ENCODE measurements at places on chromosomes 7 and 10.

DNA sequence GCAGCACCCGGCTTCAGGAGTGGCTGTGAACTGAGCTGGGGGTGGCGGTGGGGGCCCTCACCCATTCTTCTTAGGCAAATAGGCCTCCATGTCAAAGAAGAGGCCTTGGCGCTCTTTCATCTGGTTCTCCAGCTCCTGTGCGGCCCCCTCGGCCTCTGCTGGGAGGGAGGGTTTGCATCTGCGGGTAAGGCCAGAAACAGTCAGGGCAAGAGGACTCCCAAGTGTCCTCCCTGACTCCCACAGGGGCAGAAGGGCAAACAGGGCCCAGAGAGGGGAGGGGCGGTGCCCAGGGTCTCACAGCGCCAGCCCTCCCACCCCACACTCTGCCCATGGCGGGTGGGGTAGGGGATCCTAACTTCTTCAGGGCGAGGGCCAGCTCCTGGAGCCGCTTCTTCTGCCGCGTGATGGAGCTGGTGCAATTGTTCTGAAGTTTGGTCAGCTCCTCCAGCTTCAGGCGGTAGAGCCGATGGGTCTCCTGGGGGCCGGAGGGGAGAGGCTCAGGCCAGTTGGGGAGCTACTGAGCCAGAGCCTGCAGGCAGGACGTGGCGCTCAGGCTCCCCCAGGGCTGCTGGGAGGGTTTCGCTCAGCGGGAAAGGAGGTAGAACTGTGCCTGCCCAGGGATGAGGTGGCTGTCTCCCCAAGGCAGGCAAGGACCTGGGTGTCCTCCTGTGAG is 2.2 kb downstream of the TMEM120A start:
- DNase-seq = no peak

- DNase-seq = no peak
Measured at GRCh38 chr10:122981066-122981464, 864 bp downstream of the PSTK start.

GRCh38 chr10:5449823-5450222 is 37.5 kb downstream of the NET1 start:
- DNase-seq = no peak

DNA sequence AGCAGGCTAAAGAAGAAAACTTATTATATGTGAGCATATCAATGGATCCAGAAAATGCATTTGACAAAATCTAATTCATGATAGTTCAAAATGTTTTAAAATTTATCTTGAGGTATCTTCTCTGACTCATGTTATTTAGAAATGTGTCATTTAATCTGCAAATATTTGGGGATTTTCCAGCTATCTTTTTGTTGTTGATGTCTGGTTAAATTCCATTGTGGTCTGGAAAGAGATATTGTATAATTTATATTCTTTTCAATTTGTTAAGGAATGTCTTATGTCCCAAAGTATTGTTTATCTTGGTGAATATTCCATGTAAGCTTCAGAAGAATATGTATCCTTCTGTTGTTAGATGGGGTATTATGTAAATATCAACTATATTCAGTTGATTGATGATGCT is 942.5 kb downstream of the KCNMA1 start:
- DNase-seq = no peak

GRCh38 chr7:92748495-92748894 is 87.9 kb downstream of the CDK6 start:
- no peak for DNase-seq

- DNase-seq = no peak
Measured at GRCh38 chr7:1758859-1759521, 88.9 kb downstream of the ELFN1 start.

DNA sequence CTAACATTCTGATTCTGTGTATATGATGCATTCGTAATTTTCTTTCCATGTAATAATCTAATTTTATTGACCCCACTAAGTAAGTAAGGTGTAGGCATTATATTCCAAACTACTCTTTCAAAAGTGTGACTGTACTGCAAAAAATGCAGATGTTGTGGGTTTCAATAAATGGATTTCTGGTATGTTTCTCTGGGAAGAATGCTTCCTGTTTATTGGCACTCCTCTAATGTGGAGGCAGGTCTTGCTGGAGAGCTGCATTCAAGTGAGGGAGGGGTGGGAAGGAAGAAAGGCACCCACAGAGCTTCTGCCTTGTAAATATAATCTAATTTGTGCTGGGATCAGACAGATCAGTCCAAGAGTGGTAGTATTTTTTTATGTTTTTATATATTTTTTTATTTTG is 23.9 kb downstream of the ST7 start:
- no peak for DNase-seq

GRCh38 chr7:668139-668931 is 58.2 kb upstream of the DNAAF5 start:
- DNase-seq = no peak

- no peak for DNase-seq
Measured at GRCh38 chr10:35369049-35369611, 32.8 kb downstream of the CCNY start.

DNA sequence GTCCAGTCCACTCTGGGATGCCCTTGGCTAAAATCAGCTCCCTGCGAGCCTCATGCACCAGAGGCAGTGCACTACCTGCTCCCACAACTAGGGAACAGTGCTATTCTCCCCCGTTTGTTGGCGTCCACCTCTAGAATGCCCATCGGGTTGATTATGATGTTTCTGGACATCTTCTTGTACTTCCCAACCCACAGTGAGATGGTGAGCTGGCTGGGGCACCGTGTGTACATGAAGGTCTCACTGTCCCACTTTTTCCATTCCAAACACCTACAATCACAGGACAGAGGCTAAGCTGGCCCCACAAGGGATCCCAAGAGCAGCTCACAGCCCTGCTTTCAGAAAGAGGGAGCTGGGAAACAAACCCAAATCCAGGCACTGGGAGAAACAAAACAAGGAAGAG is 126.2 kb upstream of the ZNF92 start:
- DNase-seq = no peak

GRCh38 chr7:3732395-3733005 is 431.4 kb downstream of the SDK1 start:
- no peak for DNase-seq

DNA sequence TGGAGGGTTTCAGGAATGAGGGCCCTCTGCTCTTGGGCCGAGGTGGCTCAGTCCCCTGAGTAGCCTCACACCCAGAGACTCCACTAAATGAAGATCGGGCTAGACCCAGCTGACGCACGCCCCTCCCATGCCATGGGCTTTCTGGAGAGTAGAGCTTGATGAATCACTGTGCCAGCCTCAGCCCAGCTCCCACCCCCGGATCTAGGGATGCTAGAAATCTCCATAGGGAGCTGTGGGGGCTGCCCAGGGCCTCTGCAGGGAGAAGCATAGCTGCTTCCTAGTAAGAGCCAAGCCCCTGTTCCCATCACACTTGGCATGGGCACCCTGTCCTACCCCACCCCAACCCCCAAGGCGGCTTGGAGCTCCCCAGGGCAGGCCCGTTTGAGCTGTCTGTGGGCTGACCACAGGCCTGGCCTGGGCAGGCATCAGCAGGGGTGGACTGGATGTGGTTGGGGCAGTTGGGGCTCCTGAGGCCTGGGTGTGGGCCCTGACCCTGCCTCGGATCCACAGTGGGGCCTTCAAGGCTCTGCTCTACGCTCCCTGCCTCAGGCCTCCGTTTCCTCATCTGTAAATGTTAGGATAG is 121.2 kb downstream of the ZMIZ1 start:
- DNase-seq = no peak

GRCh38 chr7:26700386-26700785 is 164.0 kb downstream of the SKAP2 start:
- DNase-seq = no peak

- DNase-seq = no peak
Measured at GRCh38 chr7:132956556-132956955, 125.3 kb downstream of the CHCHD3 start.

DNA sequence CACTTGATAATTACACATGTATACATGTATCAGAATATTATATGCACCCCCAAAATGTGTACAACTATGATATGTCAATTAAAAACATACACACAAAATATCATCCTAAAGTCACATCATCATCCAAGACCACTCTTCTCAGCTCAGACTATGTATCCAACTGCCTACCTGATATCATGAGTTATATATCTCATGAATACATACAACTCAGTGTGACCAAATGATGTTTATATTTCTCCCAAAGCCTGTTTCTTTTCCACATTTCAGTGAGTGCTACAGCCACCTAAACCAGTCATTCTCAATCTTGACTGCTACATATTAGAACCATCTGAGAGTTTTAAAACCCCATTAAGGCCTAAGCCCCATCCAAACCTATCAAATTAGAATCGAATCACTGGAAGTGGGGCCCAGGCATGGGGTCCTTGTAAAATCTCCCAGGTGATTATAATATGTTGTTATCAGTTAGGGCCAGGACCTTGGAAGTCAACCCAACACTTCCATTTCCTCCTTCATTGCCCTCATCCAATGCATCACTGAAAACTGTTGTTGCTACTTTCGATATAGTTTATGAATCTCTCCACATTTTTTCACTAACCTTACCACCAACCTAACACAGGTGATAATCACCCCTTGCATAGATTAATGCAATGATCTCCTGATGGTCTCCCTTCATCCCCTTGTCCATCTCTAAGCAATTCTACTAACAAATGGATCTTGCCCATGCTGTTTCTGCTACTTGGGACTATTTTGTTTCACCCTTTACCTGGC is 53.8 kb upstream of the ITGB8 start:
- DNase-seq = no peak

DNA sequence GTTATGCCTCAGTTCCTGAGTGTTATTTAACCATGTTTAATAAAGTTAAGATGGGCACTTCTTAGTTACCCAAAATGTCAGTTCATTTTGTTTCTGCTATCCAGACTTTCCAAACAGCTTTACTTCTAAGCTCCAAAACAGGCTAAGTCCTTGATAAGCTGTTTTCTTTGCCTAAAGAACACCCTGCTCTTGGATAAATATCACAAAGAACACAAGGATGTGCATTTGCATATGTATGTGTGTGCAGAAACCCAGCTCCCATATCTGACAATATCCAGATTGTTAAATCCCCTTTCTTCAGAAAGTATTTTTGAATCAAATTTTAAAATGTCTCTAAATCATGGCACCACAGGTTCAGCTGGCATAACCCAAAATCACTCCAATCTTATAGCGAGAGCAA is 19.6 kb downstream of the FAM13C start:
- DNase-seq = no peak

DNA sequence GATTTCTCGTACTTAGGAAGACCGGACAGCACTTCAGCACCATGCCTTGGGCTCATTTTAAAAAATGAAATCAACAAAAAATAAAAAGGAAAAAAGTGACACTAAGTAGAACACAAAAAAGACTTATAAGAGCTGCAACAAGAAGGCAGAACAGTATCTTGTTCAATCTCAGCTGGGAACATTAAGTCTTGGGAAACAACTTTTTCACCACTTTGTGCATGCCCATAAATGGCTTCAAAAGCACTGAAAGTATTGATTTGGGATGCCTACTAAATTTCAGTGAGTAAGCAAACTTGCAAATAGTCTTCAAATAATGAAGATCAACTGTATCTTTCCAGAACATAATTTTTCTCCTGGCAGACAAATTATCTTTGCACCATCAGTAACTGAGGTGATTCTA is 489.3 kb downstream of the NXPH1 start:
- no peak for DNase-seq

DNA sequence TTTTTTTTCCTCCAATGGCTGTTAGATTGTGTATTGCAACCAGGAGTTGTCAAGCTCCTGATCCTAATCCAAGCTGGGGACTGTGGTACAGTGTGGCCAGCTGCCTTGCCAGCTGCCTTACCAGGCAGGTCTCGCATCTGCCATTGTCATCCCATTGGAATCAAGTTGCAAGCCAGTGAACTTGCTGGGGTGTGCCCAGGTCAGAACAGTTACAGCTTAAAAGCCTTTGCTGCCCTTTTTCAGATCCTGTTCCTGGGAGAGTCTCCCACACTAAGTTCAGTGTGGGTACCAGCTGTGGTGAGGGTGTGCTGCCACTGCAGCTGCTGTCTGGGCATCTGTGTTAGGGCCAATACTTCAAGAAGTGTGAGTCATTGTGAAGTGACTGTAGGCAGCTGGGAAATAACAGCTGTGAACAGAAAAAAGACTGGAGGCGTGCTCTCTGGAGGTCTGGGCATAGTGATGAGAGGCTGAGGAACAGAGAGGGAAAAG is 72.8 kb downstream of the CCNY start:
- peak; percentile 12 for DNase-seq

GRCh38 chr10:24209946-24210491 is 1.1 kb downstream of the KIAA1217 start:
- DNase-seq = no peak

DNA sequence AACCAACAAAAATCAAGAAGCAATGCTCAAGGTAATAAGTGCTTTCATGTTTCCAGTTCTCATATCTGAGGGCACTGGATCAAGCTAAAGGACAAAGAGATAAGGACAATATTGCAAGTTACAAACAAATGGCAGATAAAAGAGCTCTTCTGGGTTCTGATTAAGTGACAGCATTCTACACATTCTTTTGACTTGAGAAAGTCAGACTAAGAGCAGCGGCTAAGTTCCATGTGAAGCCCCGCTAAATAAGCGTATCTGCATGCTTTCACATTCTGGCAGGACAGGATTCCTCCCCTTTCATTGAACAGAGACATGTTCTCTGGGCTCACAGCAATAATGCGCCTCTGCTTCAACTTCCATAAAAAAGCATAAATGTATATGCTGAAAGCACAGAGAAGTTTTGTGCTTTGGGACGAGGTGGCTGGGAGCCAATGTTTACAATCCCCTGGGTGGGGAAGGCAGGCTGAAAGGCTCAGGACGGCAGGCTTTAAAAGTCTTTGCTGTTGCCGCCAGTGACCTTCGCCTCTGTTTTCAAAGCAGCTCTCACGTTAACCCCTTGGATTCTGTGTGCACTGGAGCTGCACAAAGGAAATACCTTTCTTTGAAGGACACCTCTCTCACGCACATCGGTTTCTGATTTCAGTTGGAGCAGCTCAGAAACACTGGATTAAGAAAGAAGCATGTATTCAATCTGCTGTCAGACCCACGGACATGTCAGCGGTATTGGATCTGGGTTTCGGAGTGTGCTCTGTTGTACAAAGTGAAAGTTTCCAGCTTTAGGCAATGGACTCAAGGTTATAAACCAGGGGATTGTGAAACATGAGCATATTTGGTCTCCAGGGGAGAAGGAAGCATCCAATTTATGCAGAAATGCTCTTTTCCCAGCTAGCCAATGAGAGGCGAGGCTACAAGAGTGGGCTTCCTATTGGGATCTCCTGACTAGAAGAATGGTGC is 105.4 kb upstream of the FAM133B start:
- no peak for DNase-seq

DNA sequence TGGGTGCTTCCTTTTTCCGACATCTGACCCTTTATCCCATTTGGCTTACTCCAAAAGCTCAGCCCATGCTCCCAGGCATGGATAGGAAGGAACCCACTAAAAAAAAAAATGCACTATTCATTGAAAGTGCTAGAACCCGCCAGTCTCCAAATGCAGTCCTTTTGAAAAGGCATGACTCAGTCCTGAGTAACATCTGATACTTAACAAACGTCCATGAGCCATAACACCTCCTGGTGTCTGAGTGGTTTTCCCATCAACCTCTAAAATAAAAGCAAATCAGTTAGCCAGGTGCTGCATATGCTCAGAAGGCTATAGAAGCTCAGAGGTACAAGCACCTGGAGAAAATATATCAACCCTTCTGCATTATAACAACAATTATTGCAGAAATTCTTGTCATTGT is 45.0 kb upstream of the CACUL1 start:
- DNase-seq = no peak

GRCh38 chr10:44292390-44293002 is 92.4 kb downstream of the CXCL12 start:
- DNase-seq = no peak
